ENCODE measurements at places on chromosomes 7 and 10. TPM values are rescaled to one million over a fixed set of nuclear protein-coding genes. Genes with fewer than 3 reads are reported as not detected.

Gene SEMA3C
- 139 TPM for polyA plus RNA-seq

Gene GPR15LG
- not detected for polyA plus RNA-seq

Gene GHRHR
- polyA plus RNA-seq = 0.54 TPM

Gene SEMA3E
- 1.6 TPM for polyA plus RNA-seq

Gene MYPN
- polyA plus RNA-seq = 93.8 TPM

Gene SRRM3
- 0.63 TPM for polyA plus RNA-seq

Gene RAB19
- polyA plus RNA-seq = not detected

Gene SLC18A3
- polyA plus RNA-seq = not detected

Gene FAM237B
- 0.06 TPM for polyA plus RNA-seq

Gene C10orf62
- polyA plus RNA-seq = 0.11 TPM

Gene PRTFDC1
- 13.5 TPM for polyA plus RNA-seq

Gene VWDE
- 1.6 TPM for polyA plus RNA-seq

Gene ADGRA1
- polyA plus RNA-seq = 2.5 TPM

GRCh38 chr7:126790763-126791162, 462.0 kb downstream of the GRM8 start:
- DNase-seq = no peak

DNA sequence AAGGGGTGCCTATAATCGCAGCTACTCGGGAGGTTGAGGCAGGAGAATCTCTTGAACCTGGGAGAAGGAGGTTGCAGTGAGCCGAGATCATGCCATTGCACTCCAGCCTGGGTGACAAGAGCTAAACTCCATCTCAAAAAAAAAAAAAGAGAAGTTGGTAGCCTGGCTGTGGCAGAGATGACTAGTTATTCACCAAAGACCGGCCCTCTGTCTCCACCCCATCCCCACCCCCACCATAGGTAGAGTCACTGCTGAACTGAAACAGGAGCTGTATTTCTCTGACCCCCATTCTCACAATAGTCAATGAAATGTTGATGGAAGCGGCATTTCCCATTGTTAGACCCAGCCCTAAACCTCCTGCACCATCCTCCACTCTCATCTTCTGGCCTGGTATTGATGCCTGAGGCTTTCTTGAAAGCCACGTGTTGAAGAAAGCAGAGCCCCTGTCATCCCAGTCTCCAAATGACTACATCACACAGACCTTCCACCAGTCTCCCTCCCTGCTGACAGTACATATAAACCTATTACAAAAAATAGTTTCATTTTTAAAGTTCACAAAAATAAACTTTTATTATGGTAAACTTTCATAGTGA, 9.4 kb upstream of the PIK3CG start:
- DNase-seq = no peak

GRCh38 chr7:41747961-41748360, 45.1 kb upstream of the INHBA start:
- no peak for DNase-seq

DNA sequence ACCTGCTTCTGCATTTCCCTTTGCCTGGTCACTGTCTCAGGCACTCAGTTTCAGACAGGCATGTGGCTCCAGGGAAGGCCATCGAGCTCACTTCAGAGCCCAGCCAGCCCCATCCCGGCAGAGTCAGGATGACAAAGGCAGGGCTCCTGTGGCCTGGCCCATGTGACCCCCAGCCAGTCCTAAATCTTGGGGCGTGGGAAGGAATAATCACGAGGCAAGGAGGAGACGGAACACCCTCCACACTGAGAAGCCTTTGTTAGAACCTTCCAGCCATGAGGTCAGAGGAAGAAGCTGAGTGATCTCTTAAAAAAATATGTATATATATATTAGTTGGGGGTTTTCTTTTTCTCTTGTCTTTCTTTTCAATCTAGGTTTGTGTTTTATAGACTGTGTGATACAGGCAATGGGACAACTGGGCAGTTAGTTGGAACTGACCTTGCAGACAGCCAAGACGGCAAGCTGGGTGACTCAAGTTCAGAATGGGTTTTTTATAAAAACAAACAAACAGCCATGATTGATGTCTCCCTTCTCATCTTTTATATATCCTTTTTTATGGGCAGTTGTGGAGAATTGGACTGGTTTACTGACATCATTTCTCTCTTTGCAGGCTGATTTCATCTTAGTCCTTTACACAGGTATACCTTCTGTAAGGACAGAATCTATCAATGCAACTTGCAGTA, 60.8 kb downstream of the CHN2 start:
- no peak for DNase-seq

- no peak for DNase-seq
These were observed 149.8 kb downstream of the CCSER2 start for GRCh38 chr10:84478151-84478550.

DNA sequence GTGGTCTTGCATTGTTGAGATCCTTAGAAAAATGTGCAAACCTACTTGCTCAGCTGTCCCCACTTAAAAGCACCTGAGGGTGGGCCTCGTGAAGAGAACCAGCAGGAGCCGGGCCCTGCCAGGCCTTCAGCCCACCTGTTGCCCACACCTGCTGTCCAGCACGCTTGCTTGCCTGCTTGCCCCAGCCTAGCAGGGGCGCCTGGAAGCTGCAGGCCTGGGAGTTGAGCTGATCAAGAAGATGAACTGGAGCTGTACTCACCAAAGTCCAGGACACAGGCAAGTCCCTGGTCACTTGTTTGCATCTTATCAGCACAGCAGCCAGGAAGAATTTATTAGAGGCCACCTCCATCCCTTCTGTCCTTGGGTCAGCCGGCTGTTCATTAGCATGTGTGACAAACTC, 23.2 kb downstream of the CYP26A1 start:
- no peak for DNase-seq

GRCh38 chr10:91162050-91162494, 58.4 kb upstream of the PCGF5 start:
- no peak for DNase-seq

- DNase-seq = no peak
These were observed 368.7 kb downstream of the AUTS2 start for GRCh38 chr7:69966766-69967591.

DNA sequence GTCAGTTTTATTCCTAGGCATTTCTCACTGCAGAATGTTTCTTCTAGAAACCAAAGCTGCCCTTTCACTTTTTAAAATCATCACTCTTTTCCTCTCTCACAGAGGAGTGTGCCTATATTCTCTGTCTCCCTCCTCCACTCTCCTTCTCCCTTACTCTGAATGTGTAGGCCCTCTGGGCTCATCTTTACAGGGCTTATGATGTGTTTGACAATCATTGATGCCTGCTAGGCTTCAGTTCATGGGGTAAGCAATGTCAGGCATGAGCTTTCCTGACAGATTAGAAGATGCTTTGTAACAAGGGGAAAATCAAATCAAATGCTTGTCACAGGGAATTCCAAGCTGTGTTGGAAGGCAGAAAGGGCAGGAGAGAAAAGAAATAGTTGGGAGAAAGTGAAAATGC, 742.9 kb downstream of the SORCS3 start:
- no peak for DNase-seq

DNA sequence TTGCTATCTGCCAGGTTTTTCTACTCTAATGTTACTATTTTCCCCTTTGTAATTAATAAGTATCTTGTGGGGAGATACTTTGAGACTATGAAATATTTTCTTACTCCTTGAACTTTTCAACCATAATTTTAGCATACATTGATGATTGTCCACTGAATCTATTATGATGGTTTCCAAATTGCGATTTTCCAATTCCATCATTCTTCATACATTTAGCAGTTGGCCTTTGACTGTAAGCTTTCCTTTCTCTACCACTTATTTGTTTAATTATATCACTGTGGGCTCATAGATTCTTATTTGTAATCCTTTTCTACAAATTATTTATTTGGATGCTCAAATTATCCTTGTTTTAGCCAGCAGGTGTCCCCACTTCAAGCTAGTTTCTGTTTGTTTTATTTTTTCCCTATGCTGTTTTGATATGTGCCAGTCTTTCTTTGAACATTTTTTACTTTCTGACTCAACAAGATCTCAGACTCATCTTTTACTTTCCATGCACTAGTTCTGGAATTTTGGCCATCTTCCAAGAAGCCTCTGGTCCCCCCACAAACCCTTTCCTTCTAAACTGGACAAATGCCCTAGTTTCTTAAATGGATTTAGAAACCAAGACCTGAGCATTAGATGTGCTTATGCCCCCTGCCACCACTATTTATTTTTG, 11.4 kb upstream of the MRPS16 start:
- no peak for DNase-seq

GRCh38 chr7:18210788-18211187, 183.1 kb upstream of the PRPS1L1 start:
- no peak for DNase-seq

DNA sequence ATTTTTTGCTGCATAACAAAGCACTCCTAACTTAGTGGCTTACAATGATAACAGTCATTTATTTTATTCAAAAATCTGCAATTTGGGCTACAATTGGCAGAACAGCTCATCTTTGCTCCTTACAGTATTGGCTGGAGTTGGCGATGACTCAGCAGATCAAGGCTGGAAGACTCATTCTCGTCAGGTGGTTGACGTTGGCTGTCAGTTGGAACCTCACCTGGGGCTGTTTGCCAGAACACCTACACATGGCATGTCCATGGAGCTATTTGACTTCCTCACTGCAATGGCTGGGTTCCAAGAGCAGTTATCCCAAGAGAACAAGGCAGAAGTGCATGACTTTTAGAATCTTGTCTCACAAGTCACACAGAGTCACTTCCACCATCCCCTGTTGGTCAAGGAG, 75.1 kb downstream of the NOD1 start:
- no peak for DNase-seq

- no peak for DNase-seq
These were observed 10.4 kb upstream of the FAM170B start for GRCh38 chr10:49144058-49144720.

GRCh38 chr7:69804962-69805361, 206.7 kb downstream of the AUTS2 start:
- no peak for DNase-seq

DNA sequence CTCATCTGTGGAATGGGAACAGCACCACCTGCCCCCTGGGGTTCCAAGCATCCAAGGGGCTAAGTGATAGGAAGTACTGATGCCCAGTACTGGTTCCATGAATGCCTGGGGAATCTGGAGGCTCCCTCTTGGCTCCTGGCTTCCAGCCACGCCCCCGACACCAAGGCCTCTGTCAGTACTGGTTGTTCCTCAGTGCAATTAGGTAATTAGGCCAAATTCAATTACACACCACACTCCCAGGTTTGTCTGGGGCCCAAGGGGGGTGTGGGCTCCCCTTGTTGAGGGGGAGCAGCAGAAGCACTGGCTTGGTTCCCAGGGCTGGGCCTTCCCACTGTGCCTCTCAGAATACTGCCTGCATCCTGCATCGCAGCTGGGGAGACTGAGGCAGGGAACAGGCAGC, 114.4 kb upstream of the PPIF start:
- no peak for DNase-seq

- no peak for DNase-seq
These were observed 683 bp downstream of the CDC123 start for GRCh38 chr10:12196531-12197211.

- DNase-seq = no peak
These were observed 131.8 kb downstream of the SH3PXD2A start for GRCh38 chr10:103723557-103723956.

DNA sequence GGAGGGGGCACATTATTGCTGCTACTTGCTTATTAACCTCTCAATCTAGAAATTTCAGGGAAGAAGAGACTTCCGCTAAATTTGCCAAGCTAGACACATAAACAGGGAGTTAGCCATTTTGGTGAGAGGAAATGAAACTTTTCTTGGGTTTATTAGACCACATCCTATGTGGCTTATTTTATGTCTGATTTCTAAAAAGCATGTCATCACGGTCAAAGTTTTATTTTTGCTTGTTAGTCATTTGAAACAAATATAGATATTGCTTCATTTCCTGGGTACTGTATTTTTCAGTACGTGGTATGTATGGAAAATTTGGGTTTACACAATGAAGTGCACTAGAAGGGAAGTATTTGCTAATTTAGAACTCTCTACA, 144.1 kb downstream of the TCF7L2 start:
- no peak for DNase-seq

DNA sequence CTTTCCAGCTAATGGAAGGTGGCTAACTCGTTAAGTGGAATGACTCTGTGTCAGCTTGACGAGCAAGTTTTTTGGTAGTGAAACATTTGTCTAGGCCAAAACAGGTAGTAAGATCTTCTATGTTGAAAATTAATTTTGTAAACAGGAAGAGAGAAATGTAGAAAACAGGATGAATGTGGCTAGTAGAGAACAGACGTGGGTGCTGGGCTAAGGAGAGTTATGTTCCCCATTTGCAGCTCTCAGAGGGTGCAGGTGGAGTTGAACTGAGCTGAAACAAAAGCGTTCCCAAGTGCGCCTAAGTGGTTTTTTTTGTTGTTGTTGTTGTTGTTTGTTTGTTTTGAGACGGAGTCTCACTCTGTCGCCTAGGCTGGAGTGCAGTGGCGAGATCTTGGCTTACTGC, 59.5 kb upstream of the SRPK2 start:
- DNase-seq = no peak

DNA sequence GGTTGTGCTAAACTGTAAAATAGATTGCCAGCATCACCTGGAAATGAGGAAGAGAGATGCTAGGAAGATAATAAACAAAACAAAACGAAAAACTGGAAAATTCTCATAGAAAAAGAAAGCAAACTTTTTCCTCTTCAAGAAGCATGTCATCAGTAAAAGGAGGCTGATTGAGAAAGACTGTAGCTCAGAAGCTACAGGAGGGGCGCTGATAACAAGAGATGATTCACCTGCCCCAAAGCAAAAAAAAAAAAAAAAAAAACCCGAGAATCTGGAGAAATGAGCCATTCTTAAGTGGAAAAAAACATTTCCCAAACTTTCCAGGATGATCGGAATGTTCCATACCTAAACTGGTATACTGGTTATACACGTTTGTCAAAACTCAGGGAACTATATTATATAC, 130.5 kb upstream of the C1QL3 start:
- no peak for DNase-seq

DNA sequence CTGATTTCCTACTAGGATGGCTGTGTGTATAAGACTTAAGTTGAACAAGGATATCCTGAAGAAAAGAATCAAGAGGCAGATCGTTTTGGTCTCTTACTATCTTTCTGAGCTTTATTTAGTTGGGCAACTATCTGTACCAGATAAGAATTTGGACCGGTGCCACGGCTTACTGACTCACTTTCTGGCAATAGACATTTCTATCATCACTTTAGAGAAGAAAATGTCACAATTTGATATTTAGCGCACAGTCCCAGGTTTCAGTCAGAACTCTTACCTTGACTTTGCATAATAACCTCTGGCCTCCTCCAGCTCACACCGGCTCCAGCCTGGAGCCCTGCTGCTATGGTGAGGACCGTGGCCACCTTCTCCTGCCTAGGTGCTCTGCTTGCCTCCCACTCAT, 218.2 kb upstream of the MDFIC start:
- no peak for DNase-seq

- DNase-seq = no peak
These were observed 513.4 kb upstream of the GRM3 start for GRCh38 chr7:86130268-86130667.

DNA sequence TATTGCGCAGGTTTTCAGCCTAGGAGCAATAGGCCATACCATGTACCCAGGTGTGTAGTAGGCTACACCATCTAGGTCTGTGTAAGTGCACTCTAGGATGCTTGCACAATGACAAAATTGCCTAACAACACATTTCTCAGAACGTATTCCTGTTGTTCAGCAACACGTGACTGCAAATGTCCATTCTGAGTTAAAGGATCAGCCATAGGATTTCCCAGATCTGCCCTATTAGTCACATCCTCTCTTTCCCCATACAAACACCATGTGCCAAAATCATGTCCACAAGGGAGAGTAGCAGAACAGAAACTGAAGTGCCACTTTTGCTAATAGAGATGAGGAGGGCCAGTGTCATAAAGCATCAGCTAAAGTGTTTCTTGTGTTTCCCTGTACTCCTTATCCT, 42.6 kb upstream of the AMPH start:
- no peak for DNase-seq

GRCh38 chr7:106723398-106723797, 62.4 kb upstream of the CCDC71L start:
- DNase-seq = no peak

GRCh38 chr10:45422866-45423659, 49.0 kb downstream of the ALOX5 start:
- no peak for DNase-seq
